T-cell (primary cell): ENCODE measurements at places on chromosomes 3 and 15. TPM values are rescaled to one million over a fixed set of nuclear protein-coding genes. Genes with fewer than 3 reads are reported as not detected.

DNA sequence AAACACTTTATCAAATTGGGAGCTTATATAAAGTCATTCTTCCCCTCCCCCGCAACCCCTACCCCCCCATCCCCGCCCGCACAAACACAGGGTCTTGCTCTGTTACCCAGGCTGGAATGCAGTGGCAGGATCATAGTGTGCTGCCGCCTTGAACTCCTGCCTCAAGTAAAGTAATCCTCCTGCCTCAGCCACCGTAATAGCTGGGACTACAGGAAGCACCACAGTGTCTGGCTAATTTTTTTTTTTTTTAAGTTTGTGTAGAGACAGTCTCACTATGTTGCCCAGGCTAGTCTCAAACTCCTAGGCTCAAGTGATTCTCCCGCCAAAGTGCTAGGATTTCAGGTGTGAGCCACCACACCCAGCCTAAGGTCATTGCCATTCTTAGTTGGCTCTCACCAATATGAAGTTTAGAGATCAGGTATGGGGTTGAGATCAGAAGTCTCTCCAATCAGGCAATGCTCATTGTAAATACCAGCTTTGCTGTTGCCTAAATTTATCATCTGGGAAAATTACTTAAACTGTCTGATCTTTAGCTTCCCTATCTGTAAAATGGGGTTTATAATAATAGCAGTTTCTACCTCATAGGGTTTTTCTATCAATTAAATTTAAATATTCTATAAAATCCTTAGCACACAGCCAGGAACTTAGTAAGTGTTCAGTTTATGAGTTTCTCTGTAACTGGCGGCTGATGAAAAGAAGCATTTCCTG, 60.3 kb downstream of the TGFBR2 start:
- DNase-seq: no peak

GRCh38 chr15:67587331-67587730, 44.8 kb downstream of the MAP2K5 start:
- no peak for DNase-seq

- no peak for DNase-seq
These were observed 4.1 kb upstream of the KLF13 start for GRCh38 chr15:31322504-31322903.

- DNase-seq: no peak
These were observed 78.3 kb downstream of the TFRC start for GRCh38 chr3:196003611-196004010.

GRCh38 chr3:120823156-120823555, 80.6 kb downstream of the GTF2E1 start:
- DNase-seq: no peak

DNA sequence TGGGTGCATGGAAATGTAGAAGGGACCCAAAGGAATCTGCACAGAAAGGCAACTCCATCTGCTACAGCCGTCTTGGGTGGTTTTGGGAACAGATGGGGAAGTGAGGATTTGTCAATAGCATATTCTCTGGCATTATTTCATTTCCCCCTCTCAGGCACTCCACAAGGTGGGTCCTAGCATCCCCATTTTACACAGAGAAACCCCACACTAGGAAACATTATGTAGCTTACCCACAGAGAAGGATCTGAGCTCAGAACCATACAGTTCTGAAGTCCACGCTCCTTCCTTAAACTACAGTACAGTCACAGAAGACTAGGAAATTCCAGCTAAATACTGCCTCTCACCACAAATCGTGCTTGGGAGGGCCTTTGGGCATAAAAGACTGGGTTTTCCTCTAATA, 61.2 kb upstream of the CTNNB1 start:
- DNase-seq: no peak

DNA sequence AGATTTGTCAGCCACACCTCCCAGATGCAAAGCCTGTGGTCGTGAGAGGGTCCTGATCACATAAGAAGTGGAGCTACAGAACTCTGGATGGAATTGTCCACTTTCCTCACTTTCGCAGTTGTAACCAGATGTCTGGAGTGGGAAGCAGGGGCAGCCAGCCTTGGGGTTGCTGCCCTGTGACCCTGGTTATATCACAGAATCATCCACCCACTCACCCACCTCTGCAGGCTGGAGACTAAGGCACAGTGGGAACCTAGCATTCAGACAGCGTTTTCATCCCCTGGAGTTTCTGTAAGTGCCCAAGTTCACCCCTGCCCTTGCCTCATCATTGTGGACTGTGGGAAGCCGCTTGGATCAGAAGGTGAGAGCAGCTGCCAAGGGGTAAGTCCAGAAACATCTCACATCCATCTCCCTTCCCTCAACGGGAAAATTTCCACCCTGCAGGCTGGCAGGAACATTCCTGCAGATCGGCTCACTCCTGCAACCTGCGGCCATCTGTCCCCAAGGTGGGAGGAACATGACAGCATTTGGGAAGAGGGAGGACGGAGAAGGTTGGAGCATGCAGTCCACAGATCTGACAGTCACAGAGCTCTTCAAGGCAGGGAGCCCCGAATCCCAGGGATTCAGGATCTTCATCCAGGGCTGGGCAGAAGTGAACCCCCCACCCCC, 2.9 kb upstream of the IQSEC1 start:
- DNase-seq: no peak

DNA sequence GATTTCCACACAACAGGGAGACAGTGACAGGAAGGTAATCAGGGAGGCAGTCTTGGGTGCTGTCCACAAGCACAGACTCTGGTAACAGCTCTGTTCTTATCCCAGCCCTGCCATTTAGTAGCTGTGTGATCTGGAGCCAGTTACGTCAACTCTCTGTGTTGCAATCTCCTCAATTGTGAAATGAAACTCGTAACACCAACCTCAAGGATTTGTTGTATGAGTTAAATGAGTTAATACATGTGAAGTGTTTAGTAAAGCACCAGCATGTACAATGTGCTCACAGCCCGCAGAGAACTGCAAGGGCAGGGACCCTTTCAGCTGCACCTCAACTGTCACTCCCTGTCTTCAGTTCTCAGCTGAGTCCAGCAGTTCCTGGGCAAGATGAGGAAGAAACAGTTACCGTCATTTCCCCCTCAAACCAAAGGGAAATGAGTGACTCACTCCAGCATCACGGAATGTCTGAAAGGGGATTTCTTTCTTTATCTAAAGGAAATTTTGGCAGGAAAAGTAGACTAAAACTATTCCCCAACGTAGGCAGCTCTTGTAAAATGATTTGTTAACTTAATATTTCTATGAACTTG, 39.9 kb upstream of the MB21D2 start:
- no peak for DNase-seq

GRCh38 chr3:58036293-58037032, 28.2 kb downstream of the FLNB start:
- no peak for DNase-seq

GRCh38 chr3:72397586-72397985, 450.7 kb downstream of the SHQ1 start:
- no peak for DNase-seq

- DNase-seq: no peak
These were observed 13.0 kb downstream of the ZFAND6 start for GRCh38 chr15:80072285-80072994.

DNA sequence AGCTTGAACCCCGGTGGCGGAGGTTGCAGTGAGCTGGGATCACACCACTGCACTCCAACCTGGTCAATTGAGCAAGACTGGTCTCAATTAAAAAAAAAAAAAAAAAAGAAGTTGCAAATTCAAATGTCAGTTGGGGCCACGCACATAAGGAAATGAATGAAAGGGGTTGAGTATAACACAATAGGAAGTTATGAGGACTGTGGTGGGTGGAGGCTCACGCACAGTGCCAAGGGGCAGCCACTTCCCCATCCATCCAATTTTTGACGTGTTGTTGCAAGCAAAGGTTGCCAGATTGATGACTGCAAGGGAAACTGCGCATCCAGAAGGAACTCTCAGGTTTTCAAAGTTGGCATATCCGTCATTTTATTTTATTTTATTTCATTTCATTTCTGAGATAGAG, 532.2 kb downstream of the NTRK3 start:
- DNase-seq: no peak

DNA sequence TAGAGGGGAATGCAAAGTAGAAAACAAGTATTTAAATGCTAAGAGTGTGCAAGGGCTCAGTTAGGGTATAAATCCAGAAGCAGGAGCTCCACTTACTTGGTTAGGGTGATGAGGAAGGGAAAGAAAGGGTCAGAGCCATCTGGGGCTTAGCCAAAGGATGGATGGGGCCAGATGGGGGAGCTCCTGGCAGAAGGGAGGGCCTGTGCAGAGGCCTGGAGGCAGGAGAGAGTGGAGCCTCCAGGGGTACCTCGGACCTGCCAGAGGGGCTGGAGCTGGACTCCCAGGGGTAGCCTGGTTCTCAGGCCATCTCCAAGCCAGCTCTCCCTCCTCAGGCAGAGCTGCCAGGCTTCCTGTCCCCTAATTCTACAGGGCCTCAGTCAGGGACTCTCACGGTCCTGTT, 506.3 kb downstream of the SHQ1 start:
- no peak for DNase-seq

- no peak for DNase-seq
These were observed 130.4 kb downstream of the PPM1L start for GRCh38 chr3:160886421-160886820.

DNA sequence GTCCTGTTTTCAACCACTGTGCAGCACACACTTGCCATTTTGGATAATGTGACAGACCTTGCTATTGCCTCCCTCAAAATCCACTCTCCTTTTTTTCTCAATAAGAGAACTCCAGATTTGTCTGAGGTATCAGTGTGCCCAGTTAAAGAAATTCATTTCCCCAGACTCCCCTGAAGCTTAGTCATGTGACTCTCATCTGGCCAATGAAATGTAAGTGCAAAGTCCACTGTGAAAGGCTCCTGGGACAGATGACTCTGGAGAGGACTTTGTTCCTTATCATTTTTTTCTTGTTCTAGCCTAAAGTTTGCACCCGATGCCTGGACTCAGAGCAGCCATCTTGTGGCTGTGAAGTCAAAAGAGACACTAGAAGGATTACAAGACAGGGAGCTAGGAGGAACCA, 268.6 kb upstream of the LRTM1 start:
- no peak for DNase-seq

- DNase-seq: no peak
These were observed 38.2 kb downstream of the BOC start for GRCh38 chr3:113249601-113250000.

GRCh38 chr15:73941044-73941443, 14.8 kb downstream of the LOXL1 start:
- no peak for DNase-seq

DNA sequence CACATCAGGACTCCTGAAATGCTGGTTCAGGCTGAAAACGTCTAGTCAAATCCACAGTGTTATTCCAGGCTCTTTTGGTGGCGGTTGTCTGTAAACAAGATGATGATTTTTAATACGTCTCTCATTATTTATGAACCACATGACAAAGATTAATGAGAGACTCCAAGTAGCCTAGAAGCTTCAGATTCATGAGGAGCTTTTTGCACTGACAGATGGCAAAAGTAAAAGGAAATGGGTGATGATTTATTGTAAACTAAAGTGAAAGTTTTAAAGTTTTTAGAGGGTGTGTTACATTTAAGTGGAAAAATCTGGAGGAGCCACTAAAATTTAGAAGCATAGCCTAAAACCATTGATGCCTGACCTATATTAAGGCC, 77.0 kb downstream of the BBX start:
- no peak for DNase-seq

- DNase-seq: no peak
These were observed 48.7 kb downstream of the CNOT10 start for GRCh38 chr3:32733631-32734229.

DNA sequence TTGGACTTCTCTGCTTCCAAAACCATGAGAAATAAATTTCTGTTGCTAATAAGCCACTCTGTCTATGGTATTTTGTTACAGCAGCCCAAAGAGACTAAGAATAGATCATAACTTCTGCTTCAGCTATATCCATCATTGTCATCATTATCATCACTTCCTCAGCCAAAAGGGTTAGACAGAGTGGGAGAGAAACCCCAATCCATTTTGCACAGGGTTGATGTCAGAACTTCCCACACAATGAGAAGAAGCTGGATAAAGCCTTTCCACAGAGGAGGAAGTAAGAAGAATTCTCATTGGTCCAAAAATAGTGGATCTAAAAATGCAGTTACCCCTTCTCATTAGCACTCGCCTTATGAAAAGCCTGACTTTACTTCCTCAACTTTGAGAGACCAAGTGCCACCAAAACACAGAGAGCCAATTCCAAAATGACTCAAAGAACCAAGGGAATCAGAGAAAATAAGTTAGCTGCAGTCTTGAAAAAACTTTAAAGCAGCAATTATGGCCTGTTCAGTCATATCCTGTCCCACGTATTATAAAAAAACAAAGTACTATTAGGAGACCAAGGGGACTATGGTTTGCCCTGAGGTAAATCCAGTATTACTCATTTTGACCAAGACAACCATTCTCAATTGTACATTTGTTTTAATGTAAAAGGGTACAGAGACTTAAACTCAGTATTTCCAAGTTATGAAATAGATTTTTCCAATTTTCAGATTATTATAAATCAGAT, 80.2 kb downstream of the WNT5A start:
- DNase-seq: no peak

GRCh38 chr15:75578173-75578947, 755 bp downstream of the PTPN9 start:
- DNase-seq: no peak

DNA sequence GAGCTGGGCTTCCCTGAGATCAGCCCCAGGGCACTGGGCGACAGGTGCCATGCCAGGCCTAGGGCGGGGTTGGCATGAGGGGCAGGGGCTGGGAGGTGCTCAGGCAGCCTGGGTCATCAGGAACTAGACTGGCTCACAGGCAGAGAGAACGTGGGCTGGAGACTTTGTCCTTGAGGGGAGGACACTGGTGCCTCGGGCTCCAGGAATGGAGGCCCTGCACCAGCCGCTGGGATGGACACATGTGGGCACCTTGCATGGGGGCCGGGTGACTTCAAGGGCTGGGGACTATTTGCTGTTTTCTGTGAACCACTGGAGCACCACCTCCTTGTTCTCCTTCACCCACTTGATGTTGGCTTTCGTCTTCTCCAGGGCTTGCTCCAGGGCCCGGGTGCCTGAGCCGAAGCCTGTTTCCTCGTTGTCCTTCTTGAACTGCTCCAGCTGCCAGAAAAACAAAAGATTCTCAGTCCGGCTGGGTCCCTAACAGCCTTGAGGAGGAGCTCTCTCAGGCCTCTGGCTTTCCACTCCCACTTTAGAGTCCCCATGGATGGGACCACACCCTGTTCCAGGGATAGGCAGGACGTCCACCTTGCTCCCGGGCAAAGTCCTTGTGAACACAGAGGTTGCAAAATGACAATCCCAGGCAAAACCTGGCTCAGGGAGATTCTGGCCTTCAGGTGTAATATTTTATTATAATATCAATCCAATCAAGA, 9.1 kb downstream of the MESP2 start:
- no peak for DNase-seq

The PARP15 gene
- 39.8 TPM for total RNA-seq

The SEMA3B gene
- 2.5 TPM for total RNA-seq

The RNU5B-1 gene
- not detected for total RNA-seq

The CACNA1D gene
- 0.35 TPM for total RNA-seq

The GRM2 gene
- total RNA-seq: 6.9 TPM

The P2RY14 gene
- total RNA-seq: 0.50 TPM

The ISLR gene
- total RNA-seq: not detected

The GUCA1C gene
- not detected for total RNA-seq

The PRRT3 gene
- total RNA-seq: 8.5 TPM

The MLH1 gene
- 31.4 TPM for total RNA-seq

The CCR9 gene
- total RNA-seq: 4.2 TPM

The CGGBP1 gene
- total RNA-seq: 95.7 TPM

The WDR93 gene
- total RNA-seq: 0.13 TPM
